Stimulated activated CD8-positive, alpha-beta memory T cell treated with anti-CD3 and anti-CD28 coated beads, Interleukin-2, amount 100 ng/mL, for 1 hour (primary cell): ENCODE measurements at places on chromosomes 7 and 10.

- DNase-seq: no peak
These were observed 153.7 kb downstream of the FAM107B start for GRCh38 chr10:14621037-14621436.

- no peak for DNase-seq
These were observed 14.5 kb downstream of the GIMAP5 start for GRCh38 chr7:150751702-150752101.

GRCh38 chr7:144826208-144826607, 9.6 kb downstream of the TPK1 start:
- DNase-seq: no peak

DNA sequence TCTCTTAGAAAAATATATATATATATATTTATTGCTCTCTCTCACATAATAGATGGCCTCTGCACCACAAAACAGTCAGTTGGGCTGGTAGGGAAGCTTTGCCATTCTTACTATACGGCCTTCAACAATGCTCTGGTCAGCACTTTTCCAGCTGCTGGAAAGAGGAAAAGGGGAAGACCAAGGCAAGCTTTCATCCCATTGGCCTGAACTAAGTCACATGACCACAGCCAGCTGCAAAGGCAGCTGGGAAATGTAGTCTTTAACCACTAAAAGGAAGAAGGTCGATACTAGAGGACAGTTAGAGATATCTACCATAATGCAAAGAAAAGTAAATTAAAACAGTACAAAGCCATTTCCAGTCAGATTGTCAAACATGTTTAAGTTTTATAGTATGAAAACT, 58.4 kb upstream of the MACROH2A2 start:
- DNase-seq: no peak
